ENCODE measurements at places on chromosomes 11 and 22.
A peak's percentile ranks its signal among the peaks of the same experiment; 100 is the strongest.

DNA sequence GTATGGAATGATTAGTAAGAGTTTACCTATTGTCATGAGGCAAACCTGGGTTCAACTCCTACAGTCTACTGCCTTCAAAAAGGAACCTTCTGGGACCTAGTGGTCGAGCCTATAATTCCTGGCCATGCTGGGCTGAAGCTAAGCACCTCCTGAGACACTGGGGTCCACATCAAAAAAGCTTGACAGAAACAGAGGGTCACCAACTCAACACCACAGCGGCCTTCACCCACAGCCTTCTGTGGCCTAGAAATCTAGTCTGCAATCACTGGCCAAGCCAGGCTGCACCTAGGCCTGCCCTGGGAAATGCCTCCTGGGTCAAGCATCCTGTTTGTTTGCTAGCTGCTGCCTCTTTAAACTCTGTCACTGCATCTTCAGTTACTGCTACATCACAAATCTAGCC is 153.9 kb upstream of the C11orf58 start:
- H3K4me1 ChIP-seq = no peaks in the 10 kb centered on the region
- H3K27me3 ChIP-seq = no peaks in the 10 kb centered on the region
- H3K27ac ChIP-seq = no peak overlapping the region
- H3K4me3 ChIP-seq = no peak overlapping the region
- no peaks in the 10 kb centered on the region for H3K36me3 ChIP-seq

GRCh38 chr11:116742104-116742503 is 30.7 kb downstream of the BUD13 start:
- DNase-seq = peak; percentile 42
- peaks cover 9% of the 10 kb centered on the region for H3K36me3 ChIP-seq
- no peak overlapping the region for H3K4me3 ChIP-seq
- peaks cover 16% of the 10 kb centered on the region for H3K4me1 ChIP-seq
- H3K27me3 ChIP-seq = no peaks in the 10 kb centered on the region
- peak overlapping the region; percentile 86 for H3K27ac ChIP-seq

DNA sequence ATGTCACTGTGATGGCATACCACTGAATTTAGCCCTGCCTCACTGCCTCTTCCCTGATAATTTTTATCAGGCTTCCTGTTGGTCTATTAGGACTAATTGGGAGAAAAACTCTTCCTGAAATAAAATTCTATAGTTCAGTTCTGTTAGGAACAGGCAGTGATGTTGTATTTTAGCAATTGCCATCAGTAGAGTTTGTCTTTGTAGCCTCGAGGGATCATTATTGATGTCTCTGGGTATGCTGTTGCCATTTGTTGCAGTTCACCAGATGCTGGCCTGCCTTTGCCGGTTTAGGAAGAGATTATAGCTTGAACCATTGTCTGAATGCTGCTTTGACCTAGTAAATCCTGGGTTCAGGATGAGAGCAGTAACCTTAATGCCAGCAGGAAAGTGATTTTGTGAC is 41.0 kb downstream of the KDM2A start:
- H3K4me3 ChIP-seq = no peak overlapping the region
- no peak overlapping the region for H3K27ac ChIP-seq
- H3K27me3 ChIP-seq = no peaks in the 10 kb centered on the region
- DNase-seq = no peak

GRCh38 chr11:122234257-122234656 is 118.2 kb upstream of the BLID start:
- no peak overlapping the region for H3K27ac ChIP-seq
- H3K27me3 ChIP-seq = no peaks in the 10 kb centered on the region
- DNase-seq = no peak
- H3K36me3 ChIP-seq = no peaks in the 10 kb centered on the region
- no peak overlapping the region for H3K4me3 ChIP-seq
- peaks cover 10% of the 10 kb centered on the region for H3K4me1 ChIP-seq

DNA sequence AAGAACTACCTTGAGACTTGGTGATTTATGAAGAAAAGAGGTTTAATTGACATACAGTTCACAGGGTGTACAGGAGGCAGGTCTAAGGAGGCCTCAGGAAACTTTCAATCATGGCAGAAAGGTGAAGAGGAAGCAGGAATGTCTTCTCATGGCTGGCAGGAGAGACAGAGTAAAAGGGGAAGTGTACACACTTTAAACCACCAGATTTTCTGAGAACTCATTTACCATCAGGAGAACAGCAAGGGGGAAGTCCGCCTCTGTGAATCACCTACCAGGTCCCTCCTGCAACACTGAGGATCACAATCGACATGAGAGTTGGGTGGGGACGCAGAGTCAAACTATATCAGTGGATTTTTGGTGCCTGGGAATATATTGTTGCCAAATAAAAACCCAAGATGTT is 40.3 kb upstream of the OR5D13 start:
- H3K4me3 ChIP-seq = no peak overlapping the region
- no peak overlapping the region for H3K27ac ChIP-seq
- H3K27me3 ChIP-seq = no peaks in the 10 kb centered on the region
- no peaks in the 10 kb centered on the region for H3K4me1 ChIP-seq
- H3K36me3 ChIP-seq = no peaks in the 10 kb centered on the region
- no peak for DNase-seq

DNA sequence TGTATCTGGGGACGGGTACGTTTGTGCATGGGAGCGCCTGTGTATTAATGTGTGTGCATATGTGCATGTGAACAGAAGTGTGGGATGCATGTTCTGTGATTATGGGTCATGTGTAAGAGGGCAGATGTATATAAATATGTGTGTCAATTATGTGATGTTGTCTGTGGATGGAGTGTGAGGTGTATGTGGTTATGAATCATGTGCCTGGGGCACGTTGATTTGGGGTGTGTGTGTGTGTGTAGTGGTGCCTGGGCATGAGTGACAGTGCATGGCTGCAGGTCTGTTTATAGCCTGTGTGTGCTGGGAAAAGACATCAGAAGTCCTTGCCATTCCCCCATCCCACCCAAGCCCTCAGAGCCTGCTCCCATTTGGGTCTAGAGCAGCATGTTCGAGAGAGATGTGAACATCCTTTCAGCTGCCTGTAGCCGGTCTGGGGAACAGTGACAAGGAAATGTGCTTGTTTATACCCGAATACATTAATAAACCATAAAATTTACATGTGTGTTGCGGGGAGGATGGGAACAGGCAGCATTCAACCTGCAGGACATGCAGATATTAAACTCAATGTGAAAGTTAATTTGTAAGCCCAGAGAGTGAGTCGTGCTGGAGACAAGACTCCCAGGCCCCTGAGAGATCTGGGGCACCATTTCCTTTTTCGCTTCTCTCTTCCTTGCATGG is 129.0 kb downstream of the NECTIN1 start:
- H3K27me3 ChIP-seq = peaks cover 31% of the 10 kb centered on the region
- no peak overlapping the region for H3K27ac ChIP-seq
- no peak for DNase-seq

GRCh38 chr11:20008190-20008870 is 151.9 kb downstream of the DBX1 start:
- peak overlapping the region; percentile 93 for H3K27ac ChIP-seq
- H3K4me1 ChIP-seq = peaks cover 87% of the 10 kb centered on the region
- H3K27me3 ChIP-seq = no peaks in the 10 kb centered on the region

- no peaks in the 10 kb centered on the region for H3K36me3 ChIP-seq
- no peaks in the 10 kb centered on the region for H3K27me3 ChIP-seq
- H3K27ac ChIP-seq = no peak overlapping the region
Measured at GRCh38 chr11:109849946-109850345, 243.2 kb upstream of the ZC3H12C start.

- H3K4me1 ChIP-seq = peaks cover 10% of the 10 kb centered on the region
- no peaks in the 10 kb centered on the region for H3K27me3 ChIP-seq
- no peak overlapping the region for H3K27ac ChIP-seq
- no peak overlapping the region for H3K4me3 ChIP-seq
- no peak for DNase-seq
Measured at GRCh38 chr11:35167426-35167954, 28.5 kb downstream of the CD44 start.

DNA sequence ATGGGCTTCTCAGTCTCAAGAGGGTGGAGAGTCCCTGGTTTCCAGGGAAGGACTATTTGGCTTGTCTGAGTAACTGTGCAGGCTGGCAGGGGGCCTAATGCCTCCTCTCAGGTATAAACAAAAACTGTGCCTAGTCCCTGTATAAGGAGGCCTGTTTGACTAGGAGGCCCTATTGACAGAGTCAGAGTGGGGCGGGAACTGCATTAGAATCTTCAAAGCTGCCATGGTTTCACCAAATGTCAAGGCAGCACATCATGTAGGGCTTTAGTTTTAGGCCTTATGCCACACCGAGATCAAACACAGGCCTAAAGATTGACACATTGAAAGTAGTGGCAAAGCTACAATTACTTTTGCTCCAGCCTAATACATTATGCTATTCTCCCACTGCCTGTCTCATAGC is 611.5 kb upstream of the B3GAT1 start:
- no peaks in the 10 kb centered on the region for H3K36me3 ChIP-seq
- H3K4me3 ChIP-seq = no peak overlapping the region
- no peak for DNase-seq
- no peaks in the 10 kb centered on the region for H3K4me1 ChIP-seq

GRCh38 chr11:76742902-76743301 is 40.3 kb upstream of the TSKU start:
- no peaks in the 10 kb centered on the region for H3K27me3 ChIP-seq
- H3K4me1 ChIP-seq = no peaks in the 10 kb centered on the region
- no peak for DNase-seq
- no peaks in the 10 kb centered on the region for H3K36me3 ChIP-seq
- H3K4me3 ChIP-seq = no peak overlapping the region

DNA sequence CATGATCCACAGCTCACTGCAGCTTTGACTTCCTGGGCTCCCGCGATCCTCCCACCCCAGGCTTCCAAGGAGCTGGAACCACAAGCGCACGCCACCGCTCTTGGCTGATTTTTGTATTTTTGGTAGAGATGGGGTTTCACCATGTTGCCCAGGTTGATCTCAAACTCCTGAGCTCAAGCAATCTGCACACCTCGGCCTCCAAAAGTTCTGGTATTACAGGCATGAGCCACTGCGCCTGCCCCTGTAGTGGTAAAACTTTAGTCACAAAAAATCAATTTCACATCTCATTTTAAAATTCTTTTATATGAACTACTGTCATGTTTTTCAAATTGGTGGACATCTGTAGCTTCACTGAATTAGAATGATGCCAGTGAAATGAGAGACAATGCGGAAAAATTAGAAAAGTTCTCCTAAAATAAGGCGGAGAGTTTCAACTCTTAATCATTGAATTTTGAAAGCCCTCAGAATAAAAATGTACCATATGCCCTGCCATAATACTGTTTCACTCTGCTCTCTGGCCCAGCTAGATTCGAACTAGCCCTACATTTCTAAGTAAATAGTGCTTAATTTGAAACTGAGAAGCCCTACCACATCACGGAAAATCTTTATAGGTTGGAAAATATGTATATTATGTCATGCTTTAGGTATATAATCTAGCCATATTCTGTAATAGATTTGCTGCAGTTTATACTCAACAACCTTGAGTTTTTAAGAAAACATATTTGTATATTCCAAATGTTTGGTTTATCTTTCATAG is 78.7 kb downstream of the HORMAD2 start:
- peaks cover 3% of the 10 kb centered on the region for H3K4me1 ChIP-seq
- H3K36me3 ChIP-seq = no peaks in the 10 kb centered on the region
- peaks cover 19% of the 10 kb centered on the region for H3K27me3 ChIP-seq
- no peak overlapping the region for H3K4me3 ChIP-seq

GRCh38 chr11:20661445-20661844 is 7.9 kb upstream of the NELL1 start:
- H3K27me3 ChIP-seq = peaks cover 72% of the 10 kb centered on the region
- no peak overlapping the region for H3K27ac ChIP-seq
- no peaks in the 10 kb centered on the region for H3K4me1 ChIP-seq
- no peaks in the 10 kb centered on the region for H3K36me3 ChIP-seq
- H3K4me3 ChIP-seq = no peak overlapping the region

GRCh38 chr11:102900346-102900745 is 25.6 kb upstream of the MMP12 start:
- no peaks in the 10 kb centered on the region for H3K36me3 ChIP-seq
- no peaks in the 10 kb centered on the region for H3K27me3 ChIP-seq
- no peak overlapping the region for H3K4me3 ChIP-seq
- no peaks in the 10 kb centered on the region for H3K4me1 ChIP-seq

GRCh38 chr11:6022956-6023355 is 7.6 kb downstream of the OR56A1 start:
- H3K27ac ChIP-seq = no peak overlapping the region
- no peak overlapping the region for H3K4me3 ChIP-seq
- H3K36me3 ChIP-seq = no peaks in the 10 kb centered on the region
- H3K4me1 ChIP-seq = peaks cover 2% of the 10 kb centered on the region

DNA sequence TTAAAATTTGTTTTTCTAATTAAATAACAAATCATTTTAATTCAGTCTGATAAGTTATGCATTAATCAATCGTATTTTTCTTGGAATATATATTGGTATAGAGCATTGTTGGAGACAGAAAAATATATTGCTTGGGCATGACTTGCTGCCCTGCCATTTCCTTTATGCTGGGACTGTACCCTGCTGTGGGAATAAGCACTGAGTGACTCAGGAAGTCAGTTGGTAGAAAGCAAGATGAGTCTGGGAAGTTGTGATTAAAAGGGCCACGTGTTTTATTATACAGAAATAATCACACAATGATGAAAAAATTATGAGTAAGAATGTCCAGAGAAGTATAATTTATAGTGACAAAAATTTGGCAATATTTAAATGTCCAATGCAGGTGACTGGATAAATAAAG is 139.5 kb downstream of the KIF18A start:
- no peaks in the 10 kb centered on the region for H3K36me3 ChIP-seq
- DNase-seq = no peak
- H3K4me1 ChIP-seq = no peaks in the 10 kb centered on the region
- no peak overlapping the region for H3K4me3 ChIP-seq
- H3K27me3 ChIP-seq = no peaks in the 10 kb centered on the region

DNA sequence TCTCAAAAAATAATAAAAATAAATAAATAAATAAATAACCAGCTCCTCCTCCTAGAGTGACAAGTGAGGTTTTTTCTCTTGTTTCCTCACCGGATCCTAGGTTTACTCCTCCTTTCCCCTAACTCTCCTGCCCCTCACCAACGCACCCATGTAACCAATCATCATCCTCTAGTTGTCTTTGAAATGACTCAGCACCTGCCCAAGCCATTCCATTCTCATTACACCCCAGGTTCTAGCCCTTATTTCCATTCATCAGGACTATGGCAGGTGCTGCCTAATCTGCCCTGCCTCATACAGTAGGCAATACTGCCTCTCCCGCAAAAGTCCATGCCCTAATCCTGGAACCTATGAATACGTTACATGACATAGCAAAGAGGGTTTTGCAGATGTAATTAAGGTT is 60.4 kb downstream of the BUD13 start:
- no peaks in the 10 kb centered on the region for H3K27me3 ChIP-seq
- H3K36me3 ChIP-seq = no peaks in the 10 kb centered on the region
- H3K4me3 ChIP-seq = no peak overlapping the region
- no peaks in the 10 kb centered on the region for H3K4me1 ChIP-seq
- no peak for DNase-seq
